ENCODE measurements at places on chromosomes 13 and 19. TPM values are rescaled to one million over a fixed set of nuclear protein-coding genes. Genes with fewer than 3 reads are reported as not detected.

The DYRK1B gene
- 5.8 TPM for total RNA-seq

The ZNF470 gene
- 2.9 TPM for total RNA-seq

The KCNC3 gene
- 0.13 TPM for total RNA-seq

The ZNF724 gene
- 1.9 TPM for total RNA-seq

The SIGLEC7 gene
- total RNA-seq: not detected

The PTGER1 gene
- total RNA-seq: 1.5 TPM

Measured in bronchial epithelial cell (primary cell).